H54 (cell line): ENCODE measurements at places on chromosomes 13 and 19.

GRCh38 chr19:294946-295686, 3.9 kb upstream of the PLPP2 start:
- no peak for DNase-seq

DNA sequence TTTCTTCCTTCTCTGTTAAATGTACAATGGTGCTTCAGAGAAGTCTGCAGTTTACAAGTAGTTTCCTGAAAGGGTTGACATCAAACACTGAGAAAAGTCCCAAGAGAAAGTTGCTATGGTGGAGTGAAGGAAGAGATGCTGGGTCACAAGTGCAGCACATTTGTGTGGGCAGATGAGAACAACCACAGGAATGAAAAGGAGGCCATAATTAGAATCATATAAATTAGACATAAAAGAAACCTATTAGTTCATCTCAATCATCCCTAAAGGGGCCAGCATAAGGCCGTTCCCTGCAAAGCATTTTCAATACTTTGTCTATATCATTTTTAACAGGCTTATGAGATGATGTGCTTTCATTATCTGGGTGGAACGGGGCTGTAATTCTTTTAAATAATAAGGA, 359.2 kb downstream of the IRS2 start:
- DNase-seq, result no peak

- no peak for DNase-seq
Observed at GRCh38 chr19:10965398-10965797, 4.6 kb downstream of the SMARCA4 start.

DNA sequence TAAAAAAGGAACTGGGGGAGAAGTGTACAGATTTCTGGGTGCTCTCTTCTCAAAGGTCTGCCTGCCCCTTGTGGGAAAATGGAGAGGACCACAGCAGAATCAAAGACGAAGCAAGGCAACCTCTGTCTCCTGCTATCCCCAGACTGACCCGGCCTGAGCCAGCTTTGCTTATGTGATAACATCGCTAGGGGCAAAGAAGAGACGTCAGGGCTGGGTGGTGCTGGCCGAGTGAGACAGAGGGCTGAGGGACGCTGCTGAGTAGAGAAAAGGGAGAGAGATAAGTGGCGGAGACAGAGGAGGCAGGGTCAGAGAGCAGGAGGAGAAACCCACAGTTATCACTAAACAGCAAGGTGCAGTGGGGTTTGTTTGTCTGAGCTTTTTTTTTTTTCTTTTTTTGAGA, 4.6 kb upstream of the MUC16 start:
- DNase-seq, result no peak

DNA sequence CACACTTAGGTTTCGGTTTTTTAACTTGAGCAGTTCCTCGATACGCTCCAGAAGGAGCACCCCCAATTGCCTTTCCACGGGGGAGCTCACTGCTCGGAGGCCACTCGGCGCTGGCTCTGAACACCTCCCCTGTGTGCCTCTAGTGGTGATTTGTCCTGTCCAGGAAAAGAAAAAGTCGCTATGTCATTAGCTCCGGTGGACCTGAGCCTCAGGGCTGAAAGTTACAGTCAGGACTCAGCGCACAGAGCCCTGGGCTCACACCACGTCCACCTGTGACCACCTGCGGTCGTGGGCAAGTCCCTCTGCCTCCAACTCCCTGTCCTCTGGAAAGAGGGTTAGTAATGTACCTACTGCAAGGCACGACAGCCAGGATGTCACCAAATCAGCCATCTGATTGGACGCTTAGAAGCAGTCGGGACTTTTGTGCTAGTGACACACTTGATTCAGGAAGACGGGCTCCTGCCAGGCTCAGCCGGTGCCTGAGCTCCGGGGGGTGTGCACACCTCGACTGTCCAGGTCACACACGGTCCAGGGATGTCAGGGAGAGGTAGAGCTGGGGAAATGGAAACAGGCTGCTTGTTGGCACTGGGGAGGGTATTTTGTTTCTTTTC, 3.9 kb upstream of the TMPRSS9 start:
- DNase-seq, result no peak

DNA sequence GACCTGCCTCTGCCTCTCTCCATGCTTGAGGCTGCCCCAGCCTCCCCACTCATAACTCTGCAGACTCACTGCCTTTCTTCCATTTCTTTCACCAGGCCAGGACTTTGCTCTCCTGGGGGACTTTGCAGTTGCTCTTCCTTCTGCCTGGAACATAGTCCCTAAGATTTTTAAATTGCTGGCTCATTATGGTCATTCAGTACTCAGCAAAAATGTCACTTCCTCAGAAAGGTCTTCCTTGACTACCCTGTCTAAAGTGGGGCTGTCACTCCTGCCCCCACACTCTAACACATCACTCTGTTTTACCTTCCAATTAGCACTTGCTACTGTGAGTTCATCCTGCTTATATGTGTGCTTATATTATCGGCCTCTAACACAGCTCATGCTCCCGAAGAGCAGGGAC, 618.2 kb downstream of the UQCRFS1 start:
- no peak for DNase-seq

GRCh38 chr13:91652404-91653301, 254.2 kb downstream of the GPC5 start:
- DNase-seq, result no peak

DNA sequence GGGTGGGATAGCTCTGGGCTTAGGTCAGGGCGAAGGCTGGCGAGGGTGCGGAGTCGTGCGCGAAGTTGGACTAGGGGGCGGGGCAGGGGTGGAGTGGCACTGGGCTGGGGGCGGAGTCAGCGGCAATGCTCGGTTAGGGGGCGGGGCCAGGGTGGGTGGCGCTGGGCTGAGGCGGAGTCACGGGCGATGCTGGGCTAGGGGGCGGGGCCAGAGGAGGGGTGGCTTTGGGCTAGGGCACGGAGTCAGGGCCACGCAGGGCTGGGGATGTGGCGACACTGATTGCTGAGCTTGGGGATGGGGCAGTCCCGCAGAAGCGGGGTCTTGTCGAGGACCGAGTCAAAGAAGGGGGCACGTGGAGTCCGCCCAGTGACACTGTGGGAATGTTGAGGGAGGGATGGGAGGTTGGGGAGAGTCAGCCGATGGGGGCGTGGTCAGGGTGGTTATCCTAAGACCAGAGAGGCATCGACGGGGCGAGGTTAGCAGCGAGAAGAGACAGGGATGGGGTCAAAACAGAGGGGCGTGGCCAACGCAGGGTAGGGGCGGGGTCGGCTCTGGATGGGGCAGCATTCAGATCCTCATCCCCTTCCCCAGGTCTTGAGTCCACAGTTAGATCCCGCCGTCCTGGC, 8.7 kb downstream of the HOMER3 start:
- DNase-seq, result no peak

GRCh38 chr19:16608290-16608739, 19.7 kb downstream of the MED26 start:
- DNase-seq, result no peak

DNA sequence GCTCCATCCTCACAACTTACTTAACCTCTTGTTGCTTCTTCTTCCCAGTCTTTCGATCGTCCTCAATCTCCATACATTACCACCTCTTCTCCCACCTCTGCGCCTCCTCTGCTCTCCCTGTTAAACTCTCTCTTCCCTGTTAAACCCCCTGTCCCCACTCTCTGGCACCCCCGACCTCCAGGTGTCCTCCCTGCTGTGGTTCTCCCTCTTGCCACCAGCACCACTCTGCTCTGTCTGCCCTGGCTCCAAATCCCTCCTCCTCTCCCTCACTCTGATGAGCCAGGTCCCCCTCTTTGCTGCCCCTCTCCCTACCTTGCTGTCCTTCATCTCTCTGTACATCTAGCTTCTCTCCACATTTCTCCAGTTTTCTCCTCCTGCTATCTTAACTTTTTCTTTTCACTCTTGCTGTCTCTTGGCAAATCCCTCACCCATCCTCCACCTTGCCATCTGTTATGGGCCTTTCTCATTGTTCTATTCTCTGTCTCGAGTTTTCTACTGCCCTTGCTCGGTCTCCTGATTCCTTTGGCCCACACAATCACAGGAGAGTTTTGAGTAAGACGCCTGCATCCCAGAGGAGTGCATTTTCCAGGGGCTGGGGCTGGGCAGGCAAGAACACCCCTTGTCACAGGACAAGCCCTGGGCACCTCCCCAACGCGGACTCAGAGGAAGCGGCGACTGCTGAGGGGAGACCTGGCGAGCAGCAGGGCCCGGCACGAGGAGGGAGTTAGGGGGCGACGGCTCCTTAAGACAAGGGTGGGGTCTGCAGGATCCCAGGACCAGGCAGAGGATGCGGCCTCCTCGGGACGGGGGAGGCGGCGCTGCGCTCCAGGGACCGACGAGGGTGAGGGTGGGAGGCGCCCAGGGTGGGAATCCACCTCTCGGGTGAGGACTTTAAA, 21.4 kb upstream of the ERVV-1 start:
- no peak for DNase-seq

DNA sequence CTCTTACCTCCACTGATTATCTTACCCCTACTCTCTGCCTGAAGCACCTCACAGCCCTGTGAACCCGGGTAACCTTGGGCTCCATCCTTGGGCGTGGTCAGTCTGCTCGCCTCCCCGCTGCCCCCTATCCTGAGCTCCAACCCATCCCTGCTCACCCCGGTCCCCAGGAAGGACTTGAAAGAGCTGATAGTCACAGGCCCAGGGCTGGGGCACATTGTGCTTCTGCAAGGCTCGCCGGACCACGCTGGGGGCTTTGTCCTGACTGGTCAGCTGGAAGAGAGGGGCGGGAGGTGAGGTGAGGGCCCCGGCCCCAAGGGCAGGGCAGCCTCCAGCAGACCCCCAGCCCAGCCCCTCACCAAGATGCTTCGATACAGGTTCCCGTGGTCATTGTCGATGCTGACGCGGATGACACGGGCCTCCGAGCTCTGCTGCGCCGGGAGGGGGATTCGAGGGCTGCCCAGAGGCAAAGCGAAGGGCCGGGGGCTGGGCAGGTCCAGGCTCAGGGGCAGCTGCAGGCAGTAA, 13.0 kb upstream of the EPOR start:
- DNase-seq, result no peak

DNA sequence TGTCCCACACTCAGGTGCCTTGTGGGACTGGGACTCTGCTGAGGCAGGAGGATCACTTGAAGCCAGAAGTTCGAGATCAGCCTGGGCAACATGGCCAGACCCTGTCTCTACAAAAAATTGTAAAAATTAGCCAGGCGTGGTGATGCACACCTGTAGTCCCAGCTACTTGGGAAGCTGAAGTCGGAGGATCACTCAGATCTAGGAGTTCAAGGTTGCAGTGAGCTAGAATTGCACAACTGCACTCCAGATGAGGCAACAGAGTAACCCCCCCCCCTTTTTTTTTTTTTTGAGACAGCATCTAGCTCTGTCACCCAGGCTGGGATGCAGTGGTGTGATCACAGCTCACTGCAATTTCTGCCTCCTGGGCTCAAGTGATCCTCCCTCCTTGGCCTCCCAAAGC, 11.0 kb upstream of the SYDE1 start:
- no peak for DNase-seq

DNA sequence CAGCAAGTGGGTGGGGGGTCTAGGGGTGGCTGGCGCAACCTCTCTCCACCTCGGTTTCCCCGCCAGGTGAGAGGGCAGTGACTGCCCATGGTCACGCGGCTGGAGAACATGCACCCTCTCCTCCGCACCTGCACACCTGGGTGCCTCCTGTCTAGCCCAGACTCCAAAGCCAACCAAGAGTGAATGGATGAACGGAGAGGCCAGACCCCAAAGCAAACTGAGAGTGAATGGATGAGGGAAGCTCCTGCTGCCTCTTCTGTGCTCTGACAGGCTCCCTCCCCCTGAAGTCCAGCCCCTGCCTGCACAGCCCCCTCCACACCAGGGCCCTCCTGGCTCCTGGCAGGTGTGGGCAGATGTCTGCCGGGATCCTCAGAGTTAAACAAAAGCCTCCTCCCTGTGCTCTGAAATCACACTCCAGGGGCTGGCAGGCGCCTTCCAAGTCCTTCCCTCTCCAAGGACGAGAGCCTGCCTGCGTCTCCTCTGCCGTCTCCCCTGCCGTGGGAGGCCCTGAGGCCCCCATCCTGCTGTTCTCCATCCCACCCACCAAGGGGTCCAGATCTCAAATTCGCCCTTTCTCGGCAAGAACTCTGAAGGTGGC, 2.2 kb downstream of the SBNO2 start:
- DNase-seq, result no peak

- DNase-seq, result peak; percentile 17
Observed at GRCh38 chr19:49200238-49200862, 42.8 kb downstream of the TRPM4 start.

GRCh38 chr13:42041684-42042035, 6.8 kb upstream of the DGKH start:
- DNase-seq, result no peak

GRCh38 chr19:33052352-33052972, 12.2 kb downstream of the RHPN2 start:
- no peak for DNase-seq

- DNase-seq, result peak; percentile 40
Observed at GRCh38 chr13:100454876-100455275, 133.7 kb downstream of the GGACT start.

DNA sequence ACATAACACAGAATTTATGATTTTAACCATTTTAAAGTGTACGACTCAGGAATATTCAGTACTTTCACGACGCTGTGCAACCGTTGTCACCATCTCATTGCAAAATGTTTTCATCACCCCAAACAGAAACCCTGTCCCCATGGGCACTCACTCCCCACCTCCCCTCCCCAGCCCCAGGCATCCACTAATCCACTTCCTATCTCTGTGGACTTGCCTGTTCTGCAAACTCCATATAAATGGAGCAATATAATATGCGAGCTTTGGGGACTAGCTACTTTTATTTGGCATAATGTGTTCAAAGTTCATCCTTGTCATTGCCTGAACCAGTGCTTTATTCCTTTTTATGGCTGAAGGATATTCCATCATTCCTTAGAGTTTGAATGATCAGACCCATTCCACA, 7.3 kb upstream of the INSR start:
- no peak for DNase-seq

DNA sequence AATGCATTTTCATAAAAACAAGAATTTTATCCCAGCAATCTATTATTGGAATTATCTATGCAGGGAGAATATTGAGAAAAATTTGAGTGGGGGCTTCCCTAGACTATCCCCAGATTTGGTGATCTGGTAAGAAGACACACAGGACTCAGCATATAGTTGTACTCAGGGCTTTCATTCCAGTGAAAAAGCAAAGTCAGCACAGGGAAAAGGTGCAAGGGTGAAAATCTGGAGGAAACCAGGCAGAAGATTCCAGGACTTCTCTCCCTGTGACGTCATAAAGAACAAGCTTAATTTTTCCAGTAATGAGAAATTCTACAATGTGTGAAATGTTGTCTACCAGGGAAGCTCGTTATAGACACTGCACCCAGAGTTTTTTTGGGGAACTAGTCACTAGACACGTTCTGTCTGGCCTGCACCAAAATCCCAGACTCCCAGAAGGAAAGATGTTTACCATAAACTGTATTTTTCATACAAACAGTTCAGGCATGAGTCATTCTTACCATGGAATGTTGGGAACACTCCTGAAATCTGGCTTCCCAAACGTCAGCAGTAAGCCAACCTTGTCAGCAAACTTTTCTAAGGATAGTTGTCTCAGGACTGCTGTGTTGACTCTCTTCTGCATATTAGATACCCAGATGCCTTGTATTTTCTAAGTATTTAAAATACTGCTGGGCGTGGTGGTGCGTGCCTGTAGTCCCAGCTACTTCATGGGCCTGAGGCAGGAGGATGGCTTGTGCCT, 107.4 kb downstream of the DNAJC3 start:
- peak; percentile 51 for DNase-seq

GRCh38 chr19:30731591-30731990, 359.4 kb downstream of the ZNF536 start:
- DNase-seq, result no peak

- DNase-seq, result no peak
Observed at GRCh38 chr13:107644136-107644535, 571.2 kb downstream of the LIG4 start.

GRCh38 chr19:35290381-35291127, 1.4 kb upstream of the MAG start:
- DNase-seq, result no peak

GRCh38 chr13:98652721-98653462, 76.0 kb upstream of the STK24 start:
- no peak for DNase-seq
